ENCODE measurements at places on chromosomes 1 and 21. TPM values are rescaled to one million over a fixed set of nuclear protein-coding genes. Genes with fewer than 3 reads are reported as not detected.

SLAMF7 gene
- total RNA-seq: 0.79 TPM

EPHA10 gene
- 0.13 TPM for total RNA-seq

RNU1-3 gene
- total RNA-seq: 5,262 TPM

TAS1R3 gene
- total RNA-seq: 0.26 TPM

UTS2 gene
- total RNA-seq: 0.26 TPM

FAM3B gene
- not detected for total RNA-seq

LRRC3 gene
- under 0.01 TPM for total RNA-seq

POLR3C gene
- 22.9 TPM for total RNA-seq

KCNJ15 gene
- 2.1 TPM for total RNA-seq

OR2AK2 gene
- not detected for total RNA-seq

TCHH gene
- total RNA-seq: under 0.01 TPM

STYXL2 gene
- total RNA-seq: not detected

TMIGD3 gene
- total RNA-seq: not detected

PIGC gene
- total RNA-seq: 16.9 TPM

KIF26B gene
- 1.8 TPM for total RNA-seq

LENEP gene
- not detected for total RNA-seq

TTC39A gene
- total RNA-seq: 6.1 TPM

OR2T35 gene
- total RNA-seq: not detected

LRRC53 gene
- total RNA-seq: not detected

ADAMTSL4 gene
- 1.6 TPM for total RNA-seq

NR5A2 gene
- total RNA-seq: not detected

GRIK3 gene
- total RNA-seq: not detected

KANK4 gene
- 0.13 TPM for total RNA-seq

VCAM1 gene
- 0.13 TPM for total RNA-seq

UQCRHL gene
- total RNA-seq: 1.8 TPM

LCE1C gene
- total RNA-seq: not detected

CELA2A gene
- total RNA-seq: not detected

PWP2 gene
- 23.3 TPM for total RNA-seq

Measured in bronchial epithelial cell (primary cell).